ENCODE measurements at places on chromosomes 12 and 14.
A peak's percentile ranks its signal among the peaks of the same experiment; 100 is the strongest.

- DNase-seq: no peak
Measured at GRCh38 chr12:131025939-131026702, 72.4 kb downstream of the ADGRD1 start.

- DNase-seq: no peak
Measured at GRCh38 chr14:63163306-63163705, 40.9 kb upstream of the RHOJ start.

- no peak for DNase-seq
Measured at GRCh38 chr12:27345376-27345775, 12.7 kb downstream of the BMAL2 start.

DNA sequence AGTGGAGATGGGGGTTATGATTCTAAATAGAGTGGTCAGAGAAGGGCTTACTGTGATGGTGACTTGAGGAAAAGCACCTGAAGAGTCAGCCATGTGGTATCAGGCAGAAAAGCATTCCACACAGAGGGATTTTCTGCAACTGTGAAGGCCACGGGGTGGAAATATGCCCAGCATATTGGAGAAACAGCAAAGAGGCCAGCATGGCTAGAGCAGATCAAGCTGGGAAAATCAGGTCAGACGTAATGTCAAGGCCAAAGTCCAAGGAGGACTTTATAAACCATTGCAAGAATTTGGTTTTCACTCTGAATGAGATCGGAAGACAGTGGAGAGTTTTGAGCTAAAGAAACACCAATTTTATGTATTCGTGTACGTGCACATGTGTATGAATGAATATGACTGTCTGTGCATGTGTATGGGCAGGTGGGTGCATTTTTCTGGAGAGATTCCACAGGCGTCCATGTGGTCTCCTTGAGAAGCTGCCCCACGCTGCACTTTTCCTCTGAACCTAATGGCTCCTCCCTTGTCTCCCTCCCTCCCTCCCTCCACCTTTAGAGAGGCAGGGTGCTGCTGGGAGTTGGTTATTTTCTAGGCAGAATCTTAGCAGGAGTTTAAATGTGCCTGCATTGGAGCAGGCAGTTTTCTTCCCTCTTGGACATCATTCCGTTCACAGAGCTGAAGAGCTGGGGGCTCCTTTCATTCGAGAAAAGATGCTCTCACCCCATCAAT is 97.4 kb upstream of the PPP4R3A start:
- no peak for DNase-seq

GRCh38 chr12:27431185-27431584 is 15.4 kb upstream of the SMCO2 start:
- no peak for DNase-seq

DNA sequence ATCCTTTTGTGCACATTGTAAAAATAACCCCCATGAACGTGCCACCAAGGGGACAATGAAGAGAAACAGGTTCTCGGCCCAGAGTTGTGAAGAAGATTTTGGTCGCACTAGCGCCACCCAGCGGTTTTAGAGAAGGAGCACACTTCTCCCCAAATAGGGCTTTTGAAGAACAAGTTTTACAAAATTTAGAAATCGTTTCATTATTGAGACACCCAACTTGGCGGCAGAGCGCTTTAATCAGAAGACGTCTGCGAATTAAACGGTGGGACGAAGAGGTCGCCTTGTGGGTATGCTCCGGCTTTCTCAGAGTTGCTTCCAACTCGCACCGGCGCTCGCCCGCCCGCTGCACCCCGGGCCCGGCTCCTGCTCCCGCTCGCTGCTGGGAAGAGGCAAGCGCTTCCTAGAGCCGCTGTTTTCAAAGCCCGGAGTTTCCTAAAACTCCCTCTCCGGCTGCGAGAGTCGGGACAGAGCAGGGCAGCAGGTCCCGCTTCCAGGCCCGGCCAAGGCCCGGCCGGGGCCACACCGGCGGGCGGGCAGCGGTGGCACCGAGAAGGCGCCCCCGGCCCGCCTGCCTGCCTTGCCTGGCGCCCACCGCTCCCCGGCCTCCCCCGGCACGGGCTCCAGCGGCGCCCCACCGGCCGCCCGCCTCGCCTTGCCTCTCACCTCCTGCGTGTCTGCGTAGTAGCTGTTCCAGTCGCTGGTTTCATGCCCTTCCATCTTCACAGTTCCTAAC is 645 bp downstream of the FOXA1 start:
- peak; percentile 70 for DNase-seq

DNA sequence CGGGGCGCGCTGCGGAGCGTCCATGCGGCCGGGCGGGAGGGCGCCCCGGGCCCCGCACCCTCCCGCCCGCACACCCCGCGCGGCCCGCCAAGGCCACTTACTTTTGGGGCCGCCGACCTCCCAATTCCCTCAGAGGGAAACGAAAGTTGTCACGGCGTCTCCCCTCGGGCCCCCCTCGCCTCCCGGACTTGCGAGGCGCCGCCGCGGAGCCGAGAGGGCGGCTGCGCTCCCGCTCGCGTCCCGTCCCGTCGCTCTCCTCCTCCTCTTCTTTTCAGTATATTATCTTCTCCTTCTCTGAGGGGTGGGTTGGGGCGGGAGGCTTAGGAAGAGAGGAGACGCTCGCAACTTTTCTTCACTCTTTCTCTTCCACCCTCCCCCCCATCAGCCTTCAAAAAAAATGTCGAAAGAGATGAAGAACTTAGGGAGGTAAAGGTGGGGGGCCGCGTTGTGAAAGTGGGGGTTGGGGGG is 613 bp downstream of the DUSP16 start:
- no peak for DNase-seq

DNA sequence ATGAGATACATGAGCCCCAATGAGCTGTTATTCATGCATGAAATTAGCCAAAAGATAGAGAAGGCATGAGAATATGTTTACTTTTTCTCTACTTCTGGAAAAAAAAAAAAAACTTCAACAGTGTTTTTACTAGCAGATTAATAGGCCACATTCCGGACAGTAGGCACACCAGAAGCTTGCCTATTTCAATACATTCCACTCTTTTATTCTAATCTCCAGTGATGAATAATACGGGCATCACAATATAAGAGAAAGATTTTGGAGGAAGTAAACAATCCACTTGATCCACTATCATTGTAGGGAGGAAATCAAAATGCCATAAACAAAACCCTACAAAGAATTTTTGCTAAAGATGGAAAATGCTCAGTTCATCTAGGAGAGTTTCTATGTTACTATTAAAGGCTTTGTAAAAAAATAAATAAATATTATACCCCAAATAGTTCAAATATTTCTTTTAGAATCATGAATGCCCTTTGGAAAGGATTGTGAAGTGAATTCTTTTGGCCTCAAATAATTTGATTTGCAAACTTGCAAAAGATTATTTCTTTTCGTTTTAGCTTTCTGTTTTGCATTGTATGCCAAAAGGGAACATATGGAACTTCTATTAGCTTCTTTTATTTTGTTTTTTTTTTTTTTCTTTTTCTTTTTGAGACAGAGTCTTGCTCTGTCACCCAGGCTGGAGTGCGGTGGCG is 232.6 kb downstream of the EPS8 start:
- DNase-seq: no peak

GRCh38 chr14:101893759-101894158 is 70.6 kb upstream of the DYNC1H1 start:
- no peak for DNase-seq

- DNase-seq: no peak
Measured at GRCh38 chr12:95368931-95369330, 105.0 kb upstream of the METAP2 start.

DNA sequence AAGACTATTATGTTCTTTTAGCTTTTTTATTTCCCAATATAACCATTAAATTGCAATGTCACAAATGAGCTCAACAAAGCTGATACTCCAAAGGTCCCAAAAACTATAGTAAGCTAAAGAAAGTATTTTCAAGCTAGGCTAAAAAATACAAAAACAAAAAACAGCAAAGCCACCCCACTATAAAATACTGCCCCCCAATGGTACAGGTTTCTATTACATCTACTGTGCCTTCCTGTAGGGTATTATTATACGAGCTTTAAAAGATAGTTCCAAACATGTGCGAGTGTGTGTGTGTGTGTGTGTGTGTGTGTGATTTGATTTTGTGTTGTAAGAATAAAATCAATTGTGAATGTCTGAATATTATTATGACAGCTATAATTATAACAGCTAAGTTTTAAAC is 1.1 kb downstream of the IFNG start:
- no peak for DNase-seq

DNA sequence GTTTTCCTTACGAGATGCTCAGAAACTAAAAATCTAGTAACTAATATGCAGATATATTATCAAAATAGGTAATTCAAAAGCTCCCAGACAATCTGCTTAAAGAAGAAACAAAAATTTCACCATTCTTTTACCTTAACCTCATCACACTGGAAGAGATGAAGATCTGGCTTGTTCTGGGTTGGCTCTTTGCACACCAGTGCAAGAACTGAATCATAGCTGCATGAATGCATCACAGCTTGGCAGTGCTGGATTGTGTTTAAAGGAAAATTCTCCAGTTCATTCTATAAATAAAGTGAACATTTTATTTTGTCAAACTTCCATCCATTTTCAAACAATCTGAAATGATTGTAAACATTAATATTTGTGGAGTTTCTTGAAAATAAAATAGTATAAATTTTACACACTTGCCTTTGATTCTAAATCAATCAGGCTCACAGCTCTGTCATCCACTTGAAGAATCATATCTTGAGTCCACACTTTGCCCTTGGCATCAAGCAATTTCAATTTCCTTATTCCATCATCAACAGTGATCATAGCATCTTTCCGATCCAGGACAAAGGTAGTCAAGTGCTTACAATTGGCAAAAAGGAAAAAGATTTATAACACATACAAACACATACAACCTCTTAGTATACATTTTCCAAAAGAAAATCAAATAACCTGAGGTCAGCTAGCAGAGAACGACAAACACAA is 119.8 kb downstream of the EPS8 start:
- DNase-seq: no peak

- no peak for DNase-seq
Measured at GRCh38 chr12:38664661-38665269, 240.6 kb downstream of the CPNE8 start.

GRCh38 chr14:100778526-100778882 is 47.4 kb upstream of the MEG3 start:
- no peak for DNase-seq

DNA sequence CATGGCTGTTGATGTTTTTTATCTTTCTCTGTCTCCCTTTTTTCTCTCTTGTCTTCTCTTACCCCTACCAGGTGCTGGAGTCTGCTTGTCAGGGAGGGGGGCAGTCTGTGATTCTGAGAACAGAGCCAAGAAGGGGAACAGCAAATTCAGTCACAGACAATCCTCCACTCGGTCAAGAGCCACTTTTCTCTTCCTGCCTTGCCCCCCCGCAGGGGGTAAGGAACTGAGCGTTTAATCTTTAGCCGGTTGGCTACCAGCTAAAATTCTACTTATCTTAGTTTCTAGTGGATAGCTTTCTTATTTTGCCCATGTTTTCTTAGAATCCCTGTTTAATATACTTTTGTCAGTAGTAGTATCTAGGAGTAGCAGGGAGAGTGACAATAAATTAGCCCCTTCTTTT is 1.9 kb downstream of the RIMKLB start:
- DNase-seq: no peak

DNA sequence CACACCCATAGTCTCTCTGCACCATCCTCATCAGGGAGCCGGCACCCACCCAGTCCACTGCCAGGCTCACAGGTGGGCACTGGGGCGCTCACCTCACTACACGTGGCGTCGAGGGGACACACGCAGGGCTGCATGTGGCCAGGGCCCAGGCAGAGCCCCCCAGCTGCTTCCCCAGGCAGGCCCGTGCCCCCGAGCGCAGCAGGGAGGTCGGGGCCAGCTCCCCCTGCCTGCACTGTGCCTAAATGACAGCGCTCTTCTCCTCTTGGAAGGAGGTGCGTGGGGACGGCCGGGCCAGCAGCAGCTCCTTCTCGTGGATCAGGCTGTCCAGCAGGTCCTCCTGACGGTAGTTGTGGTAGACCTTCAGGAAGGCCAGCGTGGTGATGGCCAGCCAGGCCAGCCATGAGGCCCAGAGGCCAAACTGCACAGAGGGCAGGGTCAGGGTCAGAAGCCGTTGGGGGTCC is 11.3 kb downstream of the TMEM179 start:
- DNase-seq: no peak

DNA sequence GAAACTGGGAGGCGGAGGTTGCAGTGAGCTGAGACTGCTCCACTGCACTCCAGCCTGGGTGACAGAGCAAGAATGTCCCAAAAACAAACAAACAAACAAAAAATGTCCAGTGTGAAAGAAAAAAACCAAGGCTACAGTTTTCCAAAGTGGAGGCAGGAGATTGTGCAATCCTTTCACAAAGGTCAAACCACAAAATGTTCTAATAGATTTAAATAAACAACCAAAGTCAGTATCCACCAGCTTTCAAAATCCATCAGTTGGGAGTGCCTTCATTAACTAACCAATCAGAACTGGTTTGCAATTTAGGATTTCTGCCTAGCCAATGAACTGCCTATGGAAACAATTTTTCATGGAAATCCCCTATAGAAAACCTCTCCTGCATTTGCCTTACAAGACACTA is 52.3 kb upstream of the TRIM9 start:
- no peak for DNase-seq

All from NCI-H446 treated with DMSO at 0.1 percent for 48 hours (cell line).